Activated CD4-positive, CD25-positive, alpha-beta regulatory T cell (primary cell): ENCODE measurements at places on chromosomes 4 and X.

DNA sequence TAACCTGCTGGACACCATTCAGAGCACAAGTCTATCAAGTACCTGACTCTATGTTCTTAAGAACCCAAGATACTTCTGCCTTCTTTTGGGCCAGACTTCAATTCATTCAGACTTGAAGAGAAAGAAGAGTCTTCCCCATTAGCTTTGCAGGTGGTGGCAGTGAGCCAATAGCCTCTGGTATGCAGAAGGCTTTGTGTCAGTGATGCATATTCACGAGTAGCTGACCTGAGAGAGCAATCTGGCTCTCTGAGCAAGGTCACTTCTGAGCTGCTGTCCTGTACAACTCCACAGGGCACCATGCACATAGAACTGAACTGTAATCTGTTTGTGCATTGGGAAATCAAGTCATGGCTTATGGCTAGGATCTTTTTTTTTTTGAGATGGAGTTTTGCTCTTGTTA, 39.9 kb upstream of the SPINK2 start:
- no peak for DNase-seq

- DNase-seq, result no peak
These were observed 38.0 kb downstream of the PTTG2 start for GRCh38 chr4:37998226-37998625.

- no peak for DNase-seq
These were observed 28.9 kb upstream of the HUWE1 start for GRCh38 chrX:53715346-53715924.

- no peak for DNase-seq
These were observed 27.4 kb upstream of the TMPRSS11B start for GRCh38 chr4:68272860-68273259.

DNA sequence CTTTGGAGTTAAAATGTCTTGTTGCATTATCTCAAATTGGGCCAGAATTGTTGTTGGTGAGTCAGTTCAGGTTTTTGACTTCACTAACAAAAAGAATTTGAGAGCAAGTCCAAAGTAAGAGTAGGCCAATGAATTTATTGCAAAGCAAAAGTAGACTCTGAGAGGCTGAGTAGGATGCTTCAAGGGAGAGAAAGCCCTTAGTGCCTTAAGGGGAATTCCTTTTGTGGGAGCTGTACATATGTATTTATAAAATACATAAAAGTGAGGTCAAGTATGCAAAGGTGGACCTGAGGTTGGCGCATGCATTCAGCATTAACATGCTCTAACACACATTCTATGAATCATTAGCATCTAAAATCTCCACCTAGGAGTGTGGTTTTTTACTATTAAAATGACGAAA, 565.4 kb downstream of the GRXCR1 start:
- no peak for DNase-seq

DNA sequence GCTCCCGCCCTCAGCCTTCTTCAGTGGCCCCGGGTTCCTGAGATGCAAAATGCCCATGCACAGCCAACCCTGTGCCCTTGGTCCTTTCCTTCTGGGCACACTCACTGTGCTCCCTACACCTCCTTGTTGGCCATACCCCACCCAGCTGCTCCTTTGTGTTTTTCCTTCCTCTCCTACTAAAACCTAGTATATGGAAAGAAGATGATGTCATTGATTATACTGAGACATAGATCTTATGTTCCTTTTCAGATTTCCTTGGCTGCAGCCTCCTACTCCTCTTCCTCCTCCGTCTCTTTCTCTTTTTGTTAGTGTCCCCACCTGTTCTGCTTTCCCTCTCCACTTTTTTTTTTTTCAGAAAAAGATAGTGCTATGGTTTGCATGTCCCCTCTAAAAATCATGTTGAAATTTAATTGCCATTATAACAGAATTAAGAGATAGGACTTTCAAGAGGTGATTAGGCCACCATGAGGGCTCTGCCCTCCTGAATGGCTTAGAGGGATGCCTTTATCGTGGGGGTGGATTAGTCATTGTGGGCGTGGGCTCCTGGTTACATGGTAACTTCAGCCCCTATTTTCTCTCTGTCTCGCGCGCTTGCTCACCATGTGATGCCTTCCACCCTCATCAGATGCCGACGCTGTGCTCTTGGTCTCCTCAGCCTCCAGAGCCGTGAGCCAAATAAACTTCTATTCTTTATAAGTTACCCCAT, 254.9 kb upstream of the GATB start:
- DNase-seq, result no peak

DNA sequence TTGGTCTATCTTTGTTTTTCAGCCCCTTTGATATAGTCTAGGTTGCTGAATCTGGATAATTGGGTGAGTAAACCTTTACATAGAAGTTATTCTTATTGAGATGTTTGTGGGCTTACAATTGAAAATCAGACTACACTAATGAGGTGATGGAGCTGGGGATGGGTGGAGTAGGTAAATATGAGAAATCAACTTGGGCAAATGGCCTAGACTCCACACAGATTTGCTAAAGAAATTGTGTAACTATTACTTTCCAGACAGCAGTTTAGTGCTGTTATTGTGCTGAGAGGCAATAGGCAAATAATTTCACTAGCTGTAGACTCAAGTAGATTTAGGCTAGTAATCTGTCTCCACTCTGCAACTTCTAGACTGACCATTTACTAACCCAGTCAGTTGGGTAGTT, 8.2 kb downstream of the DIAPH2 start:
- DNase-seq, result no peak

GRCh38 chr4:19213388-19213787, 1038.3 kb upstream of the SLIT2 start:
- DNase-seq, result no peak

DNA sequence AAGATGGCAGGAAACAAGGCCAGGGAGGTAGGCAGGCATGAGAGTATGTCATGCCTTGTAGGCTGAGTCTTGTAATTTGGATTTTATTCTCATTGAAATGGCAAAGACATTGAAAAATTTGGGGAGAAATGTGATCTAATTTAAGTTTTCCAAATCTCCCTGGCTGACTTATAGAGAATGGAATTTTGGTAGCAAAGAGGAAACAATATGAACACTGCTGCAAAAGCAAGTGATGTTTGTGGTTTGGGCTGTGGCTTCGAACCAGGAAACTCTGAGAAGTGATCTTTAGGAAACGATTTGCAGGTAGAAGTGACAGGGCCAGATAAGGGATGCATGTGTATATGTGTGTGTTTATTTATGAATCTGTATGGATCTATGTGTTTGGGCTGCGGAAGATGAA, 35.6 kb downstream of the ARSJ start:
- no peak for DNase-seq

DNA sequence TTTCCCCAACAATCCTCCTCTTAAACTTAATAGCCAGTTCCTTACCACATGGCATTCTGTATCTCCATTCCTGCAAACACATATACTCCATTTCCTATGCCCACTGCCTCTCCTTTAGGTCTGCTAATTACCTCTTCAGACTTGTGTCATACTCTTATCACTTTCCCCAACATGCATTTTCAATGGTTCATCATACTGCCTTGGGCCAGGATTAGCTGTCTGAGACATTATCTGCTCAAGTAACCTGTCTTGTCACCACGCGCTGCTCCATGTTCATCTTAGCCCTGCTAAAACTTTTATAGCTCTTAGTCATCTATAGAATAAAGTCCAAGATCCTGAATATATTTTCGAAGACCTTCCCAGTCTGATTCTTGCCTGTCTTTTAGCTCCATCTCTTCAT, 224.1 kb upstream of the GK2 start:
- no peak for DNase-seq
